ENCODE measurements at places on chromosomes 12 and 14. TPM values are rescaled to one million over a fixed set of nuclear protein-coding genes. Genes with fewer than 3 reads are reported as not detected.

The KRT77 gene
- not detected for total RNA-seq

The CRACR2A gene
- total RNA-seq: 4.7 TPM

DNA sequence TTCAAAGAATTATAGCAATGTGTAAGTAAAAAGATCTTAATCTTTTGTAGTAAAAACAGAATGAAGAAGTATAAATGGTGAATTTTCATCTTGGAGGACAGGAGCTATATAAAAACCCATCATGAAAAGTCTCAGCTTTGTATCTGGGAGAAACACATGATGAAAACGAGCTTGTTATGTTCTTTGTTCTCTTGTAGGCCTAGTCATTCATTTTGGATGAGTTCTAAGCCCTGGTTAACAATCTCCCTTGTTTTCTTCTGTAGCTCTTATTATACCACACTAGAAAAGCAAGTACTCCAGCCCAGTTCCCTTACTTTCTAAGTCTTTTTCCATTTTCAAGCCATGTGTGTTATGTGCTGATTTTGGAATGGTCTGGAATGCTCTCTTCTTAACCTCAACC lies 463.5 kb upstream of the RGS6 start:
- DNase-seq: no peak

DNA sequence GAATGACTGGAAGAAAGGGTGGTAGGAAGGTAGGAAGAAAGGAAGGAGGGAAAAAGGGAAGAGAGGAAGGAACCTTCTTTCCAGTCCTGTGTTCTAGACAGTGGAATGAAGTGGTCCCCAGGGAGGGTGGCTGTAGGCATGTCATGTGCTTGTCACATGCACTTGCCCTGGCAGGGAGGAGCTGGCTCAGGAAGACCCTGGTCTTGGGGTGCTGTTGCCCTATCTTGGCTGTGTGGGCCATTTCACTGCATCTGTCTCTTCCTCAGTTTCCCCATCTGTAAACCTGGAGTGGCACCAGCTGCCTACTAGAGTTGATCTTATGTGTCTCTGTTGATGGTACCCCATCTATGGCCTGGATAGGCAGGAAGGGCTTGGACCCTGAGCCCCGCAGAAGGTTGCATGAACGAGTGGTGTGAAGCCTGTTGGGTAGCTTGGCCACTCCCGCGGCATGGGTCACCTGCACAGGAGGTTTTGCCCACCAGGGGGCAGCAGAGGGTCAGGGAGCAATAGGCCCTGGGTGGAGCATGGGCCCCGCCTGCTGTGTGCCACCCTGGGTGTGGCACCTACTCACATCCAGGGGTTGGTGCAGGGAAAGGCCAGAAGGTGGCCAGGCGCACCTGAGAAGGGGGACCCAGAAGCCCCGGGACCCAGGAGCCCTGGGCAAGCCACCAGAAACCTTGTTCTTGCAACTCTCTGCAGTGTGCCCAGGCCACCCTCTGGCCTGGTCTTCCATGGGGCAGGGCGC lies 25.1 kb downstream of the MEG3 start:
- no peak for DNase-seq

DNA sequence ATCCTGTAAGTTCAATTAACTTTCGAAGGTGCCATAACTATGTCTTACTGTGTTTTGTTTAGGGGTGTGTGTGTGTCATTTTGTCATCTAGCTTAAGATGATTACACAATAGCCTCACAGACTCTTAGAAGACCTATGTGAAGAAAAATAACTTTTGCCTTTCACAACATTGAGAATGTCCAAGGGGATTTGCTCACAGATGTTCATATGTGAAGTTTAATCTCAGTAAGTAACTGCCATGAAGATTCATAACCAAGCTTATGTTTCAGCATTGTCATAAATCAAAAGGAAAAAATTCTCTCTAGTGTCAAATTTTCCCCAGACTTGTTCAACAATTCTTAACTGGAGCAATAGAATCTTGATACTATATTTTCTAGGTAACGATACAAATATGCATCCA lies 226.1 kb upstream of the PRKD1 start:
- DNase-seq: no peak

The PTPN6 gene
- 47.2 TPM for total RNA-seq

DNA sequence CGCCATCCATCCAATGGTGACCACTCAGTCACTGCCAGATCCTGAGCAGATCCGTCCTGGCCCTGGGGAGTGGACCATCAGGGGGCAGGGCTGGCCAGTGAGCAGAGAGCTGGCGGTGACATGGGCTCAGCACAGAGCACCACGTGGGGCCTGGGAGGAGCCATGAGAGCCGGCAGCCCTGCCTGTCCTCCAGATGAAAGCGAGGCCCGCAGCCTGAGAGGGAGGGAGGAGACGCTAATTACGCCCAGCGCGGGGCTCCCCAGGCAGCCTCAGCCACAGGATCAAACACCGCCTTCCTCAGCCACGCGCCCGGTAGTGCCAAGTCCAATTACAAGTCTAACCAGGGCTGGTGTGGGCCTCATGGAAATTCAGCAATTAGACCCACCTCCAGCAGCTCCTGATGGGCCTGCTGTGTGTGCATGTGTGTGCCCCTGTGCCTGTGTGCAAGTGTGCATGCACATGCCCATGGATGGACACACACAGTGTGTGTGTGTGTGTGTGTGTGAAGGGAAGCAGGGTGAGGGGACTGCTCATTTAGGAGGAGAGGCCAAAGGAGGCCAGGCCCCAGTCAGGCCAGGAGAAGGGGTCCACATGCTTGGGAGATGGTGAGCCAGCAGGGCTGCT lies 68.0 kb downstream of the KIF26A start:
- no peak for DNase-seq

DNA sequence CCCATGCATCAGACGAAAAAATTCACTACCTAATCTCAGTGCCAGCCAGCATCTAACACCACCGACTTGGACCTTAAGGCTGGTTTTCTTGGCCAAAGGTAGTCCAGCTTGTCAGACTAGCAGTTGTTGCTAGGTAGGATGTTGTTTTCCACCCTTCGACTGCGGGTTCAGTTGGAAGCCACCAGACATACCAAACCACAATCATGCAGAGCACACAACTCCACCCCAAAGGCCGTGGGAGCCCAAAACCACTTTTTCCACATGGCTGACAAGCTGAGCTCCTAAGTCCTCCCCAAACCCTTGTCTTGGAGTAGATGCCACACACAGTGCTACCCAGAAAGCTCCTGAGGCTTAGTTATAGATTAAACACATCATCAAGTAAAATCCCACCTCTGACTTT lies 46.8 kb downstream of the LRIG3 start:
- no peak for DNase-seq

GRCh38 chr12:10075451-10075850 lies 23.3 kb downstream of the CLEC1A start:
- DNase-seq: no peak

DNA sequence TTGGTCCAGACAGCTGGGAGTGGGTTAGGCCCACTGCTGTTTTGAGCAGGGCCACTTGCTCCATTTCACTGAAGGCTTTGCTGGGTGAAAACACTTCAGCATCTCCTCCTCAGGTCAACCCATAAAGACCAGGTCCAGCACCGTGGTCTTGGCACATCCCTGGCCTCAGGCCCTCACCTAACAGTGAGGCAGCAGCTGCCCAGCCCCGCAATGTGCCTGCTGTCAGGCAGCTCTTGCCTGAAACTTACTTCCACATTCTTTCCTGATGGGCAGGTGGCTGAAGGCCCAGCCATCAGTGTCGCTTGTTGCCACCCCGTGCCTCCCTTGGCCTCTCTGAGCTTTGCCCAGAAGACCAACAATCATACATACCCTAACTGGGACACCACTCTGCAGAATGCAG lies 54.4 kb downstream of the ANAPC7 start:
- peak; percentile 88 for DNase-seq

The TAS2R50 gene
- 2.0 TPM for total RNA-seq

The INHBC gene
- not detected for total RNA-seq

The SERPINA9 gene
- not detected for total RNA-seq

GRCh38 chr12:7915661-7916403 lies 20.2 kb downstream of the SLC2A3 start:
- peak; percentile 87 for DNase-seq

DNA sequence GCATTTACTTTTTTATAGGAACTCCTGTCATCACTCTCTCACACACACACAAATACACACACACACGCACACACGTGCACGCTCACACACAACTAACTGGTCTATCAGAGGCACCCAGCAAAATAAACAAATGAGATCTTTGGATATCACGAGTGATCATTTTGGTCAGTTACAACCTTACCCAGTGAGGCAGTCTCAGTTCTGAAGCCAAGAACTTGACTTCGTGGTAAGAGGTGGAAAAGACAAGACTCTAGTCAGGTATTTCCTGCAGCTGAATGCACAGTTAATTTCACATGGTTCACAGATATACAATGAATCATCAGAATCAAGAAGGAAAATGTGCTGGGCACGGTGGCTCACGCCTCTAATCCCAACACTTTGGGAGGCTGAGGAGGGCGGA lies 39.4 kb downstream of the ATF7 start:
- no peak for DNase-seq

The FGF6 gene
- not detected for total RNA-seq

DNA sequence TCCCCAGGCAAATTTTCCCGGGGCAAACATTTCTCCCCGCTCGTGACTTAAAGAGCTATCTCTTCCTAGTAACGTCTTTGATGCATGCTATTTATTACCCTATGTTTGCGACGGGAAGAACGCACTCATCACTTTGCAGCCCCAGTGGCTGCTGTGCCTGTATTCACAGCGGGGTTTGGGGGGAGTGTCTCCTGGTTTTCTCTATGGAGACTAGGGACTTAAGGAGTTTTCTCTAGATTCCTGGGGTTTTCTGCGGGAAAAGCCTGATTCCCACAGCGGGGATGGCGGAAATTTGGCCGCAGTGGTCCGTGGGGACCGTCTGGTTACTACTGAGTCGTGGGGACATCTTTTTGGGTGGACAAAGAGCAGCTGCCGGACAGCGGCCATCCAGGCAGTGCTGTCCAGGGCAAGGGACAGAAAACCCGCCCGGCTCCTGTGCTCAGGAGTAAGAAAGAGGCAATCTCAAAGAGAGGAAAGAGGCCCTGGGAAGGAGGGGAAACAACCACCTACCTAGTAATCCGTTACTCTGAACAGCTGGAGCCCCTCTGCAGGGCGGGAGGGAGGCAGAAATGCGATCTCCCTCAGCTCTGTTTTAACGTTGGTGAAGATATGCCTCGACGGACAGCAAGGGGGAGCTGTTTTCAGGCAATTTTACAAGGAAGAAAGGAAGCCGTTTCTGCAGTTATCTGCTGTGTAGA lies 771 bp upstream of the AVPR1A start:
- DNase-seq: no peak

DNA sequence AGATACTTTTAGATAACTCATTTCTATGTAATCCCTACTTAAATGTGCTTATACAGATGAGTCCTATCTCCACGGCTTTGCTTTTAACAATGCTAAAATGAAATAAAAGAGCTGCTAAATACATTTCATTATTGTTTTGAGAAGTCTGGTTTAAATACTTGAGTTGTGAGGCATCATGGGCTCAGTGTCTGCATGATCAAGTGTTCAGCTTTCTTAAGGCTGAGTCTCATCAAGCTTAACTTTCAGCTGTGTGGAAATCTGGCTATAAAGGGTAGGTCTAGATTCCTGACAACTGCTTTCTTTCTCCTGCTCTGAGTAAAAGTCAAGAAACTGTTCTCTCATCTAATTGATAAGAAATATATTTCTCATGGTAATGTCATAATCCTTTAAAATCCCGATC lies 235.4 kb downstream of the FSCB start:
- DNase-seq: no peak

DNA sequence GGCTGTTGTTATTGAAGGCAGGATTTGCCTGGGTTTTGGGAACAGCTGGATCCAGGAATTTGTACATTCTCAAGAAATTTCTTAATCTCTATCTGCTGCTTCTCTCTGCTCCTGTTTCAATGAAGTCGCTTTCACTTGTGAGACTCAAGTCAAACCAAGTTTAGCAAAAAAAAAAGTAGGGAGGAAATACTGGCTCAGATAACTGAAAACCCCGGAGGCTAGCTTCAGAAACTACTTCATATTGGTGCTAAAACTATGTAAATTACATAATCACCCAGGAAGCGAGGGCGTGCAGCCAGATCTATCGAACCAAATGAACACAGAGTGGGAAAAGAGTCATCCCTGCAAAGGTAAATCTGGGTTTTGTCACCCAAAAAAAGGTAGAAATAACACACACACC lies 68.3 kb upstream of the FICD start:
- DNase-seq: no peak

Measured in mesenteric fat pad (tissue), 1 donor.